Activated T-cell treated with anti-CD3 and anti-CD28 coated beads, Interleukin-2, amount 50 U/mL, for 72 hours (primary cell): ENCODE measurements at places on chromosomes 7 and 10. TPM values are rescaled to one million over a fixed set of nuclear protein-coding genes. Genes with fewer than 3 reads are reported as not detected.

DNA sequence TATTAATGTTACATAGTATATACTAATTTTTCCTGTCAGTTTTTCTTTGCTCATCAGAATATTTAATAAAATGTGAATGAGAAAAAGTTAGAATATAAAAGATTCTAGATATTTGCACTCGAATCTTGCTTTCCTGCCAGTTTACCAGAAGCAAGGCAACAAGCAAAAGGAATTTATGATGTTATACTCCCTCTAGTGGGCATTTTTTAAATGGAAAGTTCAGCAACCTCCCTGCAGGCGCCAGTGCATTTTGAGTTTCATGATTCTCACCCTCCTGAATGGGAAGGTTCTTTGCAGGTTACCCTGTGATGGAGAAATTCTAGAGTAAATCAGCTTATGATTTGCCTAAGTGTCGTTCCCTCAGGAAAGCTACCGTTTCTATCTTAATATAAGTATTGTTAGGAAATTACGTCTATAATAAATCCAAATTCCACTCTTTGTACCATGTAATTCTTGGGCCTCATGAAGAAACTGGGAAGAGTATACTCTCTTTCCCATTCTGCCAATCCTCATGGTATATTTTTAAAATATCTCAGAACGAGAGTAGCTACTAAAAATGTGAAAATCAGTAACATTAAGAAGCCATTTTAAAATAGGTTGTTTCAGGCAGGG lies 350.0 kb downstream of the CRPPA start:
- DNase-seq = peak; percentile 12

GRCh38 chr10:106506526-106507283 lies 657.8 kb downstream of the SORCS1 start:
- DNase-seq = no peak

CYP26C1 gene
- total RNA-seq = 0.05 TPM

DNA sequence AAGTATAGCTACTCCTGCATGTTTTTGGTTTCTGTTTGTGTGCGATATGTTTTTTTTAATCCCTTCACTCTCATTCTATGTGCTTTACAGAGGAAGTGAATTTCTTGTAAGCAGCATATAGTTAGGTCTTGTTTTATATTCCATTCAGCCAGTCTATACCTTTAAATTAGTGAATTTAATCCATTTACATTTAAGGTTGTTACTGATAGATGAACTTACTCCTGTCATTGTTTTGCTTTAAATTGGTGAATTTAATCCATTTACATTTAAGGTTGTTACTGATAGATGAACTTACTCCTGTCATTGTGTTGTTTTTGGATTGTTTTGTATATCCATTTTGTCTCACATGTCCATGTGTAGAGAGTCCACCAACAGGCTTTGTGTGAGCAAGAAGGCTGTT lies 11.1 kb downstream of the GIMAP8 start:
- no peak for DNase-seq

DNA sequence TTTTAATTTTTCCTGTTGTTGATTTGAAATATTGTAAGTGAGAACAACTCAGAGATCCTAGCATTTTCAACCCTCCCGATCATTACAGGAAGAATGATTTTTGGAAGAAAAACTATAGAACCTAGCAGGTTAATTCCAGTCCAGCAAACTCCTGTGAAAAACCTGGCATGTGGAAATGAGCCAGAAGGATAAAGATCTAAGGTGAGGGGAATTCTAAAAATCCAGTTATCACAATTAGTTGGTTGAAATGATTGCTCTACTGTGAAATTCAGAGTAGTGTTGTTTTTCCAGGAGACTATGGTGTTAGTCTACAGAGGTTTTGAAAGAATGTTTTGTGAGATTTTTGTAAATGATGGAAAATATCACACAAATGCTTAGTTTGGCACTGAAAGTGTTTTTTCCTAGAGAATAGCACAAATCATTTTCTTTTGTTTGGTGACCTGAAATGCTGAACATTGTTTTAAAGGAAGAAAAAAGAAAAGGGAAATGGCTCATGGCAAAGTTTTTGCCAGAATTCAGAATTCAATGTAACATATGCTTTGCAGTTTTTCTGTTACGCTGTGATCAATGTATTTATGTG lies 152.4 kb upstream of the SLC26A5 start:
- no peak for DNase-seq

- DNase-seq = no peak
Observed at GRCh38 chr10:78644550-78644949, 424.2 kb upstream of the ZMIZ1 start.

GRCh38 chr10:113473011-113473410 lies 79.8 kb upstream of the HABP2 start:
- no peak for DNase-seq

DNA sequence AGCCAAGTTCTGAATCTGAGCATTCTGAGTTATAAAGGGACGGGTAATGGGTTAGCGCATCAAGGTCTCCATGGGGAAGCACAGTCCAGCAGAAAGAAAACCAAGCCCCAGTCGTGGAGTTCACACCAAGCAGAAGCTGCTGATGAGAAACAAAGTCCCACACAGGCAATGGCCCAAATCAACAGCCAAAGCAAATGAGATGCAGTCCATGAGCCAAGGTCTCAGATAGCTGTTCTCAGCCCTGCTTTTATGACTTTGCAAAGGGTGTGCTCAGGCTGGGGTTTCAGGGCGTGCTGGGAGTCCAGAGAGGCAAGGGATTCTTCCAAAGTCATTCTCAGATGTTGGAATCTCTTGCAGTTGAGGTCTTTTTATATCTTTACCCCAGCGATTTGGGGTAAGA lies 32.0 kb downstream of the THNSL1 start:
- DNase-seq = no peak

POLR2J2 gene
- total RNA-seq = 11.4 TPM

DNA sequence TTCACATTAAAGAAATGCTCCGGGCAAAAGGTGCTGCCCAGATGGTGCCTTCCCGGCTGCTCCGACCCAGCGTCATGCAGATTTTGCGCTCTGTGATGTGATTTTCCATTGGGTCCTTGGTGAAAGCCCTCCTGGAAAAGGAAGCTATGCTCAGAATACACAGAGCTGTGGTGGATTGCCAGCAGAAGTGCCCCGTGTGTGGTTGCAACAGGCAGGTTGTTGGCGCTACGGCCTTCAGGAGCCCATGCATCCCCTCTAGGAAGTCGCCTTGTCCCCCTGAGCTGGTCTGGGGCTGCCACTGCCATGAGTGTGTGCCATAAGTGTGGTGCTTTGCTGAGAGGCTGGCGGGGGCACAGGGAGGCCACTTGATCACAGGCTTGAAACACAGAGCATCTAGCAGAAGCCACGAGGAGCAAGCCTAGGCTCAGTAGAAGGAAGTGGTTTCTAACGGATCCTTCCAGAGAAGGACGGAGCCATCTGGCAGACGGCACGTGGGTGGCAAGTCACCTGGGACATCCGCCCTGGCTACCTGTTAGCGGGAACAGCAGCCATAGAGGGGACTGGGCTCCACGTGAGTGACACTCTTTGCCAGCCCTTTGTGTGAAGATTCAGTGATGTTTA lies 210.9 kb downstream of the CUX1 start:
- no peak for DNase-seq

GRCh38 chr10:81502677-81503359 lies 372.2 kb upstream of the NRG3 start:
- DNase-seq = no peak

DNA sequence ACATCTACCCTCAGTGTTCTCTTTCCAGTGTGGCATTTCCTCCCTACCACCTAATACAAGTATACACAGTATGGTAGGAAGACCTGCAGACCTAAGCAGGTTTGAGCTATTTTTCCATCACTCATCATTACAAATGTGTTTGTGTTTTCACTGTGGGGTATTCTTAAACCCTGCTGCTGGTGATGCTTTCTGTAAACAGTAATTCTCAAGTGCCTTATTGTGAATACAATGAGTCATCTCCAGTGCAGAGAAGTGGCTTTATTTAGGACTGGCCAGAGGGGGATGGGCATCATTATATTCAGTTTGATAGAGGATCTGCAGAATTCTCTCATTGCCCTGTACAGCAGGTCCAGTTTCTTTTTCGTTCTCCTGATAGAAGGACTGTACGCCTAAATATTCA lies 63.7 kb downstream of the GRM8 start:
- no peak for DNase-seq

- no peak for DNase-seq
Observed at GRCh38 chr10:60820093-60820754, 41.9 kb downstream of the CDK1 start.

GRCh38 chr7:92836489-92836999 lies at the start of gene CDK6:
TSS of gene CDK6 (minus strand) at chr7:92836573. CDS start at chr7:92833323, 3,250 bp downstream.
- peak; percentile 83 for DNase-seq

DNA sequence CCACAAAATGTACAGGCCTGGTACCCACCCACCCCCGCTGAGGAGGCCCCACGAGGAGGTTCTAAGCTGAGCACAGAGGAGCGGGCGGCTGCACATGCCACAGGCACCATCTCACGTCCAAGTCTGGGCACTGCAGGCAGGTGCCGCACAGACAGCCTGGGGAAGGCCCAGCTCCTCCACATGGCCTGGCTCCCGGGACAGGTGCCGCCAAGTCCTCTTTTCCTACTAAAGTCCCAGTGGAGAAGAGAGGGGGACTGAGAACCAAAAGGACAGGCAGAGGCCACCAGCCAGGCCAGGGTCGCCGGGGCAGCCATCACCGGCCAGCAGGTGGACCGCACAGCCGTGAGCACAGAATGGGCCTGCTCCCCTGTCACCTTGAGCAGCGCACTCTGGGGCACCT lies 91.1 kb downstream of the MAD1L1 start:
- DNase-seq = no peak

ANKRD16 gene
- total RNA-seq = 3.9 TPM

DNA sequence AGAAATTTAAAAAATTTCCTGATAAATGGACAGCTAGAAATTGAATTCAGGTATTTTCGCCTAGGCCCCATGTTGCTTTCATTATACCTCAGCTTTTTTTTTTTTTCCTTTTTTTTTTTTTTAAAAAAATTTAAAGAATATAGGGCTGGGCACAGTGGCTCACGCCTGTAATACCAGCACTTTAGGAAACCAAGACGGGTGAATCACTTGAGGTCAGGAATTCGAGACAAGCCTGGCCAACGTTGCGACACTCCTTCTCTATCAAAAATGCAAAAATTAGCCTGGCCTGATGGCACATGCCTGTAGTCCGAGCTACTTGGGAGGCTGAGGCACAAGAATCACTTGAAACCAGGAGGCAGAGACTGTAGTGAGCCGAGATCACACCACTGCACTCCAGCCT lies 334.0 kb downstream of the SORCS1 start:
- no peak for DNase-seq

SFRP5 gene
- not detected for total RNA-seq

MRC1 gene
- 0.14 TPM for total RNA-seq

BLNK gene
- total RNA-seq = 0.69 TPM

DNA sequence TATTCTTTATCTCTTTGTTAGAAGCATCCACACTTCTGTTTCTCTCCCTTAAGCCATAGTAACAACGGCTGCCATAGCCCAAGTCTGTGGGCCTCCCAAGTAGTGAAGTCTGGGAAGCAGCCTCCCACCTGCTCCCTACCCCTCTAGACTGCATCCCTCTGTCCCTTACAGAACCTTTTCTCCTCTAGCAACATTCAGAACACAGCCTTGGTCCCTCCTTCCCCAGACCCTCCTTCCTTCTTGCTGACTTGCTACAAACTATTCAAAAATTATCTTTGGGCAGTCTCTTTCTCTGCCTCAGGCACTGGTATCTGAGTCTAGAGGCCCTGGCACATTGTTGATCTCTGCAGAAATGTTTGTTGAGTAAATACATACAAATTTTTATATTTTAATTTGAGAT lies 2.3 kb upstream of the NYAP1 start:
- no peak for DNase-seq

SYCE1 gene
- 0.37 TPM for total RNA-seq

EBLN1 gene
- not detected for total RNA-seq

DNA sequence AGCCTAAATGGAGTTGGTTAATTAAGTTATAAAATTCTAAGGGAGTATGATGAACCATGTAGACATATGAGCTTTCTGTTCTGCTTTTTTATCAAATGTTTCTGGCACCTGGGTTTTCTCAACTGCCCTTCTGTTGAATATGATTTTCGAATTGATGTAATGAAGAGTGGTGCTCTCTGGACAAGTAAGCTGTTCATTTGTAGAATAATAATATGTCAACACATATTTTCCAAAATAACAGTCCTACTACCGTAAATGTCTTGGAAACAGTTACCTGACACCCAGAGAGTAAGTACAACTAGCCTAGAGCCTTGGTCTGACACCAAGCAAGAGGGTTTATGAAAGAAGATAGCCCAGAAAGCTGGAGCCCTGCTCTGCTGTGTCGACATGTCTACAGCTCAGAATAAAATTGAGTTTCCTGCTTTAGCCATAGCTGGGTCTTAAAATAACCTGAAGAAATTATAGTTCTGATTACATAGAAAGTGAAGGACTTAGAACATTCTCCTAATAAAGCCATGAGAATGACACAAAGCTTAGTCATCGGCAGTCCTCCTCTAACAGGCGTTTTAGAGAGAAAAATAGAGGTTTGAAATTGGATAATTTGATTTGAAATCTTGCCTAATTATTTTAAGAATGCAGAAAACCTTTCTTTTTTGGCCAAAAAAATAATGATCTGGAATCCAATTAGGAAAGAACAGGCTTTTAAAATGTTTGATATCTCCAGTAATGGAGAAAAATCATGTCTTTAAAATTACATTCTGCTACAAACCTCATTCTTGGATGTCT lies 25.1 kb downstream of the HDAC9 start:
- DNase-seq = no peak

DNA sequence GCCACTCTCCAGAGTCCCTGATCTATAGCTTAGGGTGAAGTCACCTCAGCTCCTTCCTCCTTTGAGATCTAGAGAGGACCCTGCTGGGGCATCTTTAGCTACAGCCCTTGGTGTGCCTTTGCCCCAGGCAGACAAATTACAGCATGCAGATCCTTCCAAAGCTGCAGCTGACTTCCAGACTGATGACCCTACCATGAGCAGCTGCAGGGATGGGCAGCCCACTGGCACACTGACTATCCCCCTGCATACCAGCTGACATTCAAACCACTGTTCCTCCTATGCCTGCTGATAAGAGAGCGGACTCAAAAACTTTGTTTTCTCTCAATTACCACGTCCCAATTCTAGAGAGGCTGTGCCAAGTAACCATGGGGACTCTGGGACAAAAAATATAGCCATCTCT lies 70.6 kb downstream of the COL13A1 start:
- DNase-seq = no peak

DNA sequence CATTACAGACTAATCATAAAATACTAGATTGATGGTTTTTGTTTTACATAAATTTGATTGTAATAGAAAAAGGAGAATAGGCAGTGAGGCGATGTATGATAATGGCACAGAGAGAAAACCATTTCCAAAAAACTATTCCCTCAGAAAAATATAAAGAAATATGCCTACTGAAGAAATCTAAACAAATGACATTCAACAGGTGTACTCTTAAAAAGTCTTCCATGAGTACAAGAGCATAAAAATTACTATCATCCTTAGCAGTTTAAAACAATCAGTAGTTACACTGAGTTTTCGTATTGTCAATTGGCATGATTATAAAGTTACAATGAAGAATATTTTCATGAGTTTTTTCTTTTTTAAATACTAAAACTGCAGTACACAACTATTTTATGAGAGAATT lies 75.0 kb downstream of the ARHGAP12 start:
- DNase-seq = no peak

NXPH1 gene
- total RNA-seq = not detected
